ENCODE measurements at places on chromosomes 4 and X.

- ATAC-seq = no peak
Observed at GRCh38 chr4:155523358-155523757, 143.3 kb upstream of the GUCY1A1 start.

- no peak for ATAC-seq
Observed at GRCh38 chr4:186762361-186762760, 38.7 kb upstream of the FAT1 start.

- ATAC-seq = no peak
Observed at GRCh38 chr4:168634276-168634802, 137.5 kb downstream of the PALLD start.

GRCh38 chr4:61049018-61049417 is 151.1 kb upstream of the ADGRL3 start:
- no peak for ATAC-seq

- ATAC-seq = no peak
Observed at GRCh38 chr4:69836287-69836686, 23.7 kb downstream of the SULT1E1 start.

GRCh38 chr4:32427566-32427965 is 1707.4 kb downstream of the PCDH7 start:
- no peak for ATAC-seq
